ENCODE measurements at places on chromosomes 6 and 20.

GRCh38 chr20:47680804-47681529 lies 104.3 kb downstream of the SULF2 start:
- no peak for DNase-seq

- no peak for DNase-seq
Measured at GRCh38 chr6:116278854-116279231, 887 bp downstream of the TSPYL1 start.

DNA sequence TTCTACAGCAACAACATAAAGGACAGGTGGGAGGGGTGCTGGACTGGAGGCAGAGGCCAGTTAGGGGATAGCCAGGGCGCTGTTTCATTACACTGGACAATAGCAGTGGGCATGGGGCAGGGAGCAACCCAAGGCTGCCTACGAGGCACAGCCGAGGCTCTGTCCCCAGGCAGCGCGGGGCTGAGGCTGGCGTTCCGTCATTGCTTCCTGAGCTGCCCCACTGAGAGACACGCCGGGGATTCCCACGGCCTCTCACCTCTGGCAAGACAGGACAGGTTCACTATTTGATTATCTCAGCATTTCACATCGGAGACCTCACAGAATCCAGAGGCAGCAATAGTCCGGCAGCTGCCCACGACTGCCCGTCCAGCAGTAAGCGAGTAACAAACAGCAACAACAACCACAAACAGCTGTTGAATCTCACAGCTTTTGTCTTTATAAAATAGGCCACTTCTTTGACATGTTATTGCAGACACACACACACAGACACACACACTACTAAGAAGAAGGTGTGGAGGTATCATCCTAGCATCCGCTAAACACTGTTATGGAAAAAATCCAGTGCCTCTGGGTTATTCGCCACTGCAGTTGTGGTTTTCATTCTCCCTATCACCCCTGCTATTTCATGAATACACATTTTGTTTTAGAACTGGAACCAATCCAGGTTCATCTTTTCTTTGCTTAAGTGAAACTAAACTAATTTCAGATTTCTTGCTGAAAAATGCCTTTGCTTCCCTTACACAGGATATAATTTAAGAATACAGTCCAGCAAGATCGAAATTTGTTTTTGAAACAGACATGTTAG lies 19.5 kb downstream of the KIF25 start:
- DNase-seq: no peak

DNA sequence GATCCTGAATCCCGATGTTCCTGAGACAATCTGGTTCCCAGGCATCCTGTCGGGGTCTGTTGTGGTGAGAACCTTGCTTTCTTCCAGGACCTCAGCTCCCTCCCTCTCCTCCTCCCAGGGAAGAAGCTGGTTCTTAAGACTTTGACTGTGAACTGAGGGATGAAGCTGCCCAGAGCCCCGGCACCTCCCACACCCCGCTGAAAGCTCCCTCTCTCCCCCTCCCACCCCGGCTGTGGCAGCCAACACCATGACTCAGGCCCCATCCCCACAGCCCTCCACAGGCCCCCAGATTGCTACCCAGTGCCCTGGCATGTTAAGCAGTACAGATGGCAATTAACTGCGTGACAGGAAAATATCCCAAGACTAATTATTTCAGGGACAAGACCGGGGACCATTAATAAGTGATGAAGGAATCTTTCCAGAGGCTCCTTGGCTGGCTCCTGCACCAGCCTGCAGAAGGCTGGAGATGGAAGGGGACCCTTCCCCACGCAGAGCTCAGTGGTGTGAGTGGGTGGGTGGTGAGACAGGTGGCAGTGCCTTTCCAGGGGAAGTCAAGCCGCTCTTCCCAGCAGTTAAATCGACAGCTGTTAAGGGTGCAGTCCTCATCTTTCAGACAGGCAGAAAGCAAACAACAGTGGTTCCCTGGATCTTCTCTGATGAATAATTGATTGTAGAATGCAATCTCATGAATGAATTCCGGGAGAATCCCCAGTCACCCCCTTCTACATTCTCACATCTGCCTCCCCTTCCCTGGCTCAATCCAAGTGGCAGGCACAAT lies 237.9 kb downstream of the LRFN2 start:
- no peak for DNase-seq

- DNase-seq: no peak
Measured at GRCh38 chr6:96966100-96966499, 41.6 kb downstream of the KLHL32 start.

DNA sequence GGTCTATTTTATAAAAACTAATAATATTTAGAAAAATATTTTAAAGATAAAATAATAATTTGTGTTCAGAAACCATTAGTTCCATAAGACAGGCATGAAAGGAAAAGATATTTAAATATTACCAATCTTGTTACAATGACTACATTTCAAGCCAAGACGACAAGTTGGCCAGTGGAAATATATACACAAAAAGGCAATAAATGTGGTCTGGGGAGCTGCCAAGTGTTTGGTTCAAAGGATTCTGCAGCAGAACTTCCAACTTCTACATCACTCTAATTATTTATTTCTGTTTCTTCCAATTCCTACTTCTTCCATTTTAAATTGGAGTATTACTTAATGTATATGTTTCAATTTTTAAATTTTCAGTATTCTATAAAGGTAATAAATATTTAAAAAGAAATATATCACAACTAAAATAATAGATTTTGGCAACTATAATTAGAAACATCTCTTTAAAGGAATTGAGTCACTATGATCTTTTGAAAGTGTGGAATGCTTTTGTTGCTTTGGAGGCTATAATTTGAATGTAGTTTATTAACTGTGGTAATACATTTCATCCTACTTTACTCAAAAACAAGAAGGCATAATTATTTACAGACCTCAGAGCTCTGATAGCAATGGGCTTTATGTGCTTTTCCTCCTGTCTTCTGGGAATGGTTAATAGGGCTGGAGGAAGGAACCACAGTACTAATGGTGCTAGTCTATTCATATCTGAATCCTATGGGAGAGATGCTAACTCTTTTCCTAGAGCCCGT lies 129.7 kb upstream of the FAM184A start:
- DNase-seq: no peak

GRCh38 chr20:58847463-58847862 lies 3.2 kb downstream of the GNAS-AS1 start:
- DNase-seq: no peak

DNA sequence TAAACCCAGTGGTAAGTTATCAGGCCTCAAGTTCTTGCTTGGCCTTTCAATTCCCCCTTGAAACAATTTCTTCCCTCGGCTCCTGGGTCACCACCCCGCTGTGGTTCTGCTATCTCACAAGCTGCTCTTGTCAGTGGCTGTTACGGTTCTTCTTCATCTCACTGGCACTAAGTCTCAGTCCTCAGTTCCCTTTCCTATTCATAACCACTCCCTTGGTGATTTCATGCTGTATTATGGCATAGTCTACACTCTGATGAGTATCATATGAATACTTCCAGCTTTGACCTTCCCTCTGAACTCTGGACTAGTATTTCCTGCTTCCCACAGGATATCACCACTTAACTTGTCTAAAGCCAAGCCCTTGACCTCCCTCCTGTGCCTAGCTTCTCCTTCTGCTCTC lies 7.9 kb downstream of the TAAR1 start:
- no peak for DNase-seq

DNA sequence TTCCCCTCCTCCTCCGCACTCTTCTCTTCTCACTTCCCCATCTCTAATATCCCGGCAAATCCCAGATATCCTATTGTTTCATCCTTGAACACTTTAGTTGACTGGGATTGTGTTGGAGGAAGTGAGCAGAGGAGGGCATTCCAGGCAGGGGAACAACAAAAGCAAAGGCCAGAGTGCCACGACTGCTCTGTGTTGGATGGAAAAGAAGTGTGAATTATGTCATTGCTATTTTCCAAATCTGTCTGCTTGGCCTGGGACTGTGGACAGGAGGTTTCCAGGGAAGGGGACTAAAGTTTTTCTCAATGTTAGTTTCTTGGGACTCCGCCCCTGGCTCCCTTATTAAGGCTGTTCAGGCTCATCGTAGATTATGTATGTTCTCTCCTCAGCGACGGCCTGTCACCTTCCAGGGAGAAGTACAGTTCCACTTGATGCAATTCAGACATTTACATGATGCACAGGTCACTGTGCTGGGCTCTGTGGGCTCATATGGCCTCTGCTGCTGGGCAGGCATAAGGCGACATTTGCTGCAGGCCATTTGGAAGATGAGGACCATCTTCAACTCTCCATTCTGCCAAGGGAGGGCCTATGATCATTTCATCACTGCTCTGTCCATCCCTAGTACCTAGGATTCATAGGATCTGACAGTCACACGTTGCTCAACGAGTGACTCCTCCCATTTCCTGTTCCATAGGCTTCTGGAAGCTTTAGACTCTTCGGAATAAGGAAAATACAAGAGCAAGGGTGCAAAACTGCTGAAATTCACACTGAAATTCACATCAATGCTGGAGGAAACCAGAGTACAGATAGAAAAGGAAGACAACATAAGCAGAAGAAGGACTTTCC lies 99.1 kb upstream of the KCNK16 start:
- DNase-seq: no peak

- DNase-seq: no peak
Measured at GRCh38 chr6:101662111-101662897, 268.8 kb downstream of the GRIK2 start.

DNA sequence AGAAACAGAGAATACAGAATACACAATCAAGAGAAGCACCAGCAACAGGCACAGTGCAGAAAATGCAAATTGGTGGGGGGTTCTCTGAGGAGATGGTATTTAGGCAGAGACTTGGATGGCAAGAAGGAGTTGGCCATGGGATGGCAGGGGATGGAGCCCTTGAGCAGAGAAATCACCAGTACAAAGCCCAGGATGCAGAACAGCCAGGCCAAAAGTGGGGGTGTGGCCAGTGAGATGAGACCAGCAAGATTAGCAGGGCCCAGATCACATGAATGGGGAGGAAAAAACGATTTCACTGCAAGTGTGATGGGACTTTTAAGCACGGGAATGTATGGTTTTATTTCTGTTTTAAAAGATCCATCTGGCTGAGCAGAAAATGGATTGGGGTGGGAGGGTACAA lies 63.4 kb downstream of the TRAM2 start:
- no peak for DNase-seq

- DNase-seq: no peak
Measured at GRCh38 chr20:18252597-18253451, 35.5 kb upstream of the ZNF133 start.

GRCh38 chr6:142684371-142684770 lies 260.6 kb downstream of the HIVEP2 start:
- DNase-seq: no peak

- no peak for DNase-seq
Measured at GRCh38 chr20:33793011-33793931, 17.9 kb upstream of the CHMP4B start.

- no peak for DNase-seq
Measured at GRCh38 chr6:6704103-6705060, 115.9 kb downstream of the LY86 start.

GRCh38 chr6:15439410-15440025 lies 193.6 kb downstream of the JARID2 start:
- no peak for DNase-seq

DNA sequence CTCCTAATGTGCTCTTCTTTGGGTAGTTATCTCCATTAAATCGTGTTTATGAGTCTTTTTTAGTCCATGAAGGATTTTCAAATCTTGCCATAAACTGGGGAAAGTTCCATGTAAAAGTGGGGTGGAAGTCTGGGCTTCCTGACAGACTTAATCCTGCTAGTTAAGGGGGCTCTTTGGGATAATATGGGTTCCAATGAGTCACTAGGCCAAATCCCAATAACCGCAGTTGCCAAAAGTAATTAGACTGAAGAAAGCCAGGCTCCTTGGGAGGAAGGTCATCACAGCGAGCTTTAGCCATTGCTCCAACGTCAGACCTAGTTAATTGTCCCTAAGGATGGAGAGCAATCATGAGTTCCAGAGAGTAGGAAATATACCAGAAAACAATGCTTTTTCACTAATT lies 10.8 kb downstream of the RSPO3 start:
- no peak for DNase-seq

DNA sequence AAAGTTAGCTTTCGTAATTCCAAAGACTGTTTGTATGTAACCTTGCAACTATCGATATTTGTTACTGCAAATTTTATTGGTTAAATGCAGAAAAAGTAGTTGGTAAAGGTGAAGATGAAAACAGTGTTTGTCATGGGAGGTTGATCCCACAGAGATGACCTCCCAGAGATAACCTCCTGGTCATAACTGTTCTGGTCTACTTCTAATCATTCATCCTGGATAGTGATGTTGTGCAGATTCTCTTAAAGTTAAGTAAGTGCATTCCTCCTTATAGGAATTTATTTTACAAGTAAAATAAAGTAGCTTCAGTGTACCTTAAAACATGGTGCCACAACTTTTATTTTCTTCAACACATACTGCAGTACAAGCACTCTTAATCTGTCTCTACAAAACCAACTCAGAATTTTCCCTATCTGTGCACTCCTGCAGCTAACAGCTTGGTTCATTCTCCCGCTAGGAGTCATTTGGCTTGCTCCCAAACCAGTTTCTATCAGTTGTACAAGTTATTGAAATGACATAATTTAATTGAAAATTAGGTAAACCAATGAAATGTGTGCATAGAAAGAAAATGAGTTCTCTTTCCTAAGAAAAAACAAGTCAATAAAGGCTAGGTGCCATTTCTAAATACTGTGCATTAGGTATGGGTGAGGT lies 19.2 kb downstream of the METTL24 start:
- no peak for DNase-seq

GRCh38 chr6:137391061-137391814 lies 103.0 kb downstream of the OLIG3 start:
- DNase-seq: no peak

DNA sequence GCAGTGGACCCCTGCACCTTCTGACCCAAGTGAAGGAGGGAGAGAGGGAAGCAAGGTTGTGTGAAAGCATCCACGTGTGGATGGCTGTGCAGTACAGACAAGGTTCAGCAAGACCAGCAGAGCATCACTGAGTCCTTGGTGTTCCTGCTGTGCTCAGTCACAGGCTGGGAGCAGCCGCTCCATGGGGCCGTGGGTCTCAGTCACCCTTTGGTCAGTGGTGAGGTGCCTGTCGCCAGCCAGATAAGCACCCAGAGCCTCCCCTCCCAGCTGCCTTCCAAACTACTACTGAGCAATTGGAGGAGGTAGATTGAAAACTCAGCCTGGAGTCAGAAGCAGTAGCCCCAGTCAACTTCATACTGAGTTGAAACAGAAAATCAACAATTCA lies 218.9 kb downstream of the SLC24A3 start:
- no peak for DNase-seq

- no peak for DNase-seq
Measured at GRCh38 chr20:57469418-57470211, 55.3 kb downstream of the CTCFL start.

- no peak for DNase-seq
Measured at GRCh38 chr20:60244373-60245146, 286.3 kb downstream of the CDH26 start.

- no peak for DNase-seq
Measured at GRCh38 chr6:118981884-118982574, 47.1 kb upstream of the MCM9 start.
